Spleen (tissue), 13 donors: ENCODE measurements at places on chromosomes 13 and 19. TPM values are rescaled to one million over a fixed set of nuclear protein-coding genes. Genes with fewer than 3 reads are reported as not detected.
A peak's percentile ranks its signal among the peaks of the same experiment; 100 is the strongest.

DNA sequence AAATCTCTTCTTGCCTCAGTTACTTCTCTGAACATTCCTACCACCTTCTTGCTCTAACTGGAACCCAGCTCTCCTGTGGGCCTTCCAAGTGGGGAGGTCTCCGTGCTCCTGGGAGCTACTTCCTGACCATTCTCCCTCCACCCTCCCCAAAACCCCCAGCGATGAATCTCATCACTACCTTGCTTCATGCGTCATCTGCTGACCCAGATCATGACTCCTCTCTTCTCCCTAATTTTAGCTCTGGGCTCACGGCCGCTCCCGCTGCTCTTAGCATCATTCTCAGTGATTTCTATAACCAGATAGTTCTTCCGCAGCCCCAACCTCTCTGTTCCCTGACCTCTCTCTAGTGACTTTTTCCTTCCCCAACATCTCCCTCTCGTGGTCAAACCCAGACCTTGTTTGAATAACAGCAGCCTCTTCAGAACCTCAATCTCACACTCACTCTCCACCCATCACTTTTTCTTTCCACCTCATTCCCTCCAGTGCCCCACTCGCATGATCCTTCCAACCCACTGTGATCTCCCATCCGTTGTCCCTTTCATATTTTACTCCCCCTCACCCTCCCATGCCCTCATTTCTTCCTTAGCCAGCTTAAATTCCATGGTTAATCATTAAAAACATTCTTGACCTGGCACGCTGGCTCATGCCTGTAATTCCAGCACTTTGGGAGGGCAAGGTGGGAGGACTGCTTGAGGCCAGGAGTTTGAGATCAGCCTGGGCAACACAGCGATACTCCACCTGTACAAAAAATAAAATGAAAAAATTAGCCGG is 21.8 kb downstream of the MRPS12 start:
- H3K4me3 ChIP-seq, result no peak overlapping the region
- H3K36me3 ChIP-seq, result no peaks in the 10 kb centered on the region
- no peak overlapping the region for H3K27ac ChIP-seq
- H3K4me1 ChIP-seq, result peaks cover 9% of the 10 kb centered on the region
- H3K27me3 ChIP-seq, result peaks cover 61% of the 10 kb centered on the region

GRCh38 chr19:49058562-49058961 is 1.0 kb upstream of the CGB7 start:
- no peak overlapping the region for H3K4me3 ChIP-seq
- H3K27me3 ChIP-seq, result peaks cover 65% of the 10 kb centered on the region
- no peaks in the 10 kb centered on the region for H3K36me3 ChIP-seq
- H3K27ac ChIP-seq, result no peak overlapping the region

DNA sequence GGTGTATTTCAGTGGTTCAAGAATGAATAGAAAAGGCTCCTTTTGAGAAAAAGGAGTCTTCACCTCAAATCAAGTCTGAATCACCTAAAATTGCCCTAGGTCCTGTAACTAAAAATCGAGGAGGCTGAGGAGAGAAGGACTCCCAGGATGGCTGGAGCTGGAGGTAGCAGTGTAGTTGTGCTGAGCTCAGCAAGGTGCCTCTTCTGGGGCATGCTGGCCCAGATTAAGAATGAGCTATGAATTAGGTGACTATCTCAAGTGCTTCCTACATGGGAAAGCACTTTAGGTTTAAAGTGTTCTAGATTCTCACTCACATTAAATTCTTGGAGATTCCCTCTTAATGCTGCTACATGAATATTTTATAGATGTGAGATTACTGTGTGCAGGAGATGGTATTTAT is 28.8 kb upstream of the KL start:
- no peaks in the 10 kb centered on the region for H3K27me3 ChIP-seq
- no peaks in the 10 kb centered on the region for H3K36me3 ChIP-seq
- H3K27ac ChIP-seq, result no peak overlapping the region
- DNase-seq, result no peak
- no peak overlapping the region for H3K4me3 ChIP-seq
- H3K4me1 ChIP-seq, result peaks cover 12% of the 10 kb centered on the region

DNA sequence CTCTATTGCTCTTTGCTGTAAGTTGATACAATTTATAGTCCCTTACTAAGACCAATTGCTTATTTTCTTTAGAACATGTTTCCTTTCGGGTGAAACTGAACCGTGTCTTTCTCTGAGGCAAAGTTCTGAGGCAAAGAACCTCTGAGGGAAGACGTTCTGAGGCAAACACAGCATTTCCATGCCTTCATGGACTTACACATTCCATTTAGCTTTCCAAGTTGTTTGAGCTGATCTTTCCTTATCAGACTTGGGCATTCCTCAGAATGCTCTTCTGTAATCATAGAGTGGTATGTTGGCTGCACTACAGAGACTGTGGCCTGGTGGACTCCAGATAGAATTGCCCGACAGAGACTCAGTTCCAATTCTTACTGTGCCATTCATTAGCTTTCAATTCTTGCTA is 579.1 kb downstream of the KCTD12 start:
- no peaks in the 10 kb centered on the region for H3K4me1 ChIP-seq
- H3K27ac ChIP-seq, result no peak overlapping the region
- H3K27me3 ChIP-seq, result no peaks in the 10 kb centered on the region
- no peak for DNase-seq

- H3K27me3 ChIP-seq, result peaks cover 8% of the 10 kb centered on the region
- no peak overlapping the region for H3K4me3 ChIP-seq
- peak; percentile 47 for DNase-seq
- no peaks in the 10 kb centered on the region for H3K36me3 ChIP-seq
- no peak overlapping the region for H3K27ac ChIP-seq
These were observed 76.9 kb downstream of the TEX29 start for GRCh38 chr13:111397202-111397880.

- H3K27ac ChIP-seq, result peak overlapping the region; percentile 52
- H3K27me3 ChIP-seq, result no peaks in the 10 kb centered on the region
- no peaks in the 10 kb centered on the region for H3K36me3 ChIP-seq
- H3K4me1 ChIP-seq, result no peaks in the 10 kb centered on the region
These were observed 253.6 kb upstream of the MAB21L1 start for GRCh38 chr13:35729926-35730627.

Gene SRRM5
- 0.54 TPM for total RNA-seq

DNA sequence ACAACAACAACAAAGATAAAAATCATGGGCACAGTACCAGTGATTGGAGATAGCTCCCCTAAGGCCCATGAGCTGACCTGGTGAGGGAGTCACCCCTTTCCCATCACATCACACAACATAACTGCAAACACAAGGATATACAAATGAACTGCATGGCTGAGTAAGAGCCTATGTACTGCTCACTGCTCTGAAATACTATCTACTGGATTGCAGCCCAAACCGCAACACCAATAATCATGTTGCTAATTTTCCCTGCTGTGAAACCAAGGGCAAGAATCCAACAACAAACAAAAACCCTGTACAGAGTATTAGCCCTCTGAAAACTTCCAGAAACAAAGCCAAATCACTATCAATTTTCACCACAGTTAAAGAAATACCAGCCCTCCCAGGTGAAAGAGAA is 1893.2 kb downstream of the PCDH9 start:
- no peak overlapping the region for H3K4me3 ChIP-seq
- H3K27ac ChIP-seq, result no peak overlapping the region
- H3K36me3 ChIP-seq, result no peaks in the 10 kb centered on the region

- no peaks in the 10 kb centered on the region for H3K27me3 ChIP-seq
- H3K4me3 ChIP-seq, result no peak overlapping the region
- no peaks in the 10 kb centered on the region for H3K36me3 ChIP-seq
- H3K4me1 ChIP-seq, result no peaks in the 10 kb centered on the region
- H3K27ac ChIP-seq, result no peak overlapping the region
These were observed 609.7 kb upstream of the SLITRK1 start for GRCh38 chr13:84491952-84492351.

- no peaks in the 10 kb centered on the region for H3K36me3 ChIP-seq
- H3K27me3 ChIP-seq, result peaks cover 5% of the 10 kb centered on the region
- H3K27ac ChIP-seq, result peak within 1 kb of the TSS; percentile 97
- peak; percentile 97 for DNase-seq
- peak within 1 kb of the TSS; percentile 100 for H3K4me3 ChIP-seq
These were observed at the start of gene VAV1 for GRCh38 chr19:6772028-6772865. Gene VAV1, plus strand, starts transcription at chr19:6772708. Its CDS starts 100 bp downstream, at chr19:6772808.

- H3K4me1 ChIP-seq, result peaks cover 7% of the 10 kb centered on the region
- no peak overlapping the region for H3K27ac ChIP-seq
- H3K36me3 ChIP-seq, result no peaks in the 10 kb centered on the region
- H3K27me3 ChIP-seq, result no peaks in the 10 kb centered on the region
- no peak overlapping the region for H3K4me3 ChIP-seq
These were observed 61.2 kb downstream of the RFC3 start for GRCh38 chr13:33879118-33879517.

Gene TEKTIP1
- total RNA-seq, result 4.1 TPM

Gene ZBTB32
- 3.3 TPM for total RNA-seq

- no peaks in the 10 kb centered on the region for H3K4me1 ChIP-seq
- no peak for DNase-seq
- H3K36me3 ChIP-seq, result no peaks in the 10 kb centered on the region
These were observed 76.5 kb downstream of the ZNF726 start for GRCh38 chr19:23991170-23991569.

- peak; percentile 95 for DNase-seq
- no peaks in the 10 kb centered on the region for H3K36me3 ChIP-seq
- H3K4me1 ChIP-seq, result peaks cover 34% of the 10 kb centered on the region
- no peaks in the 10 kb centered on the region for H3K27me3 ChIP-seq
- H3K4me3 ChIP-seq, result peak overlapping the region; percentile 47
These were observed 29.3 kb upstream of the NANOS3 start for GRCh38 chr19:13847407-13848339.

Gene VSTM2B
- not detected for total RNA-seq

- no peaks in the 10 kb centered on the region for H3K36me3 ChIP-seq
- H3K27me3 ChIP-seq, result no peaks in the 10 kb centered on the region
- no peak overlapping the region for H3K4me3 ChIP-seq
- H3K27ac ChIP-seq, result peak overlapping the region; percentile 24
- DNase-seq, result no peak
These were observed 5.6 kb downstream of the ZDHHC20 start for GRCh38 chr13:21453387-21454081.

Gene PLEKHG2
- total RNA-seq, result 48.4 TPM

- DNase-seq, result no peak
- no peaks in the 10 kb centered on the region for H3K27me3 ChIP-seq
- H3K27ac ChIP-seq, result no peak overlapping the region
- H3K36me3 ChIP-seq, result peaks cover 67% of the 10 kb centered on the region
- H3K4me1 ChIP-seq, result peaks cover 48% of the 10 kb centered on the region
These were observed 93.0 kb upstream of the TEX29 start for GRCh38 chr13:111227405-111227804.

DNA sequence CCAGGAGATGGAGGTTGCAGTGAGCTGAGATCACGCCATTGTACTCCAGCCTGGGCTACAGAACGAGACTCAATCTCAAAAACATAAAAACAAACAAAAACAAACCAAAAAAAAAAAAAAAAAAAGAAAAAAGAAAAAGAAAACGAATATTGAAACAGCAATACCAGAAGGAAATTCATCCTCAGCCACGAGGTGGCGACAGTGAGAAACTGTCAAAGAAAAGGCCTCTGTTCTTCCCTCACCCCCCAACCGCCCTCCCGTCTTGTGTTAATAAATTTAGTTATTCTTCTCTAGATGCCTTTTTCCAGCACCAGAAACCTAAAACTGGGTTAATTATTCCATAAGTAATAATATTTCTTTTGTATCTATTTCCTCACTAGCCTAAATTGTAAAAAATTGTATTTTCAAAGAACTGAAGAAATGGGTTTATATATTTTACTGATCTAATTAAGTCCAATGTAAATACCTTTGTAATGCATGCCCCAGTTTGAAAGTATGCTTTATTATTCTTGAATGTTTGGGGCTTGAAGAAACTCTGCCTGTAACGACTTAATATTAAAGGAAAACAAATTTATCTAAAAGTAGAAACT is 38.6 kb downstream of the LIG4 start:
- no peak for DNase-seq
- no peaks in the 10 kb centered on the region for H3K36me3 ChIP-seq
- H3K27me3 ChIP-seq, result no peaks in the 10 kb centered on the region
- H3K27ac ChIP-seq, result no peak overlapping the region
- no peaks in the 10 kb centered on the region for H3K4me1 ChIP-seq

Gene VN1R2
- total RNA-seq, result not detected

DNA sequence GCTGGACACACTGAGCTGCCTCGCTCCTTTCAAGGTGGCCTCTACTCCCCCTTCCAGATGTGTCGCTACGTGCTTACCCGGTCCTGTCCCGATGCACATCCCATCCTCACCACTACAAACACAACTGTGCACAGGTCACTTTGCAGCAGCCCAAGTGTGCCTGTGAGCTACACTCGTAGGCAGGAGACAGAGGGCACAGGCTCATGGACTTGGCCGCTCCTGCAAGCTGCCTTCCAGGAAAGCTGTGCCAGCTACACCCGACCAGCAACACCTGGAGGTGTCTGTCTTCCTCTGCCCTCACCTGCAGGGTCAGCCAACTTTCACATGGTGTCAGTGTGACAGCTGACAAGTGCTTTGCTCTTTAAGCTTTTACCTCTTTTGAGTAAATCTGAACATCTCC is 15.4 kb downstream of the CARS2 start:
- no peak overlapping the region for H3K27ac ChIP-seq
- no peaks in the 10 kb centered on the region for H3K4me1 ChIP-seq
- H3K27me3 ChIP-seq, result no peaks in the 10 kb centered on the region
- peaks cover 89% of the 10 kb centered on the region for H3K36me3 ChIP-seq

DNA sequence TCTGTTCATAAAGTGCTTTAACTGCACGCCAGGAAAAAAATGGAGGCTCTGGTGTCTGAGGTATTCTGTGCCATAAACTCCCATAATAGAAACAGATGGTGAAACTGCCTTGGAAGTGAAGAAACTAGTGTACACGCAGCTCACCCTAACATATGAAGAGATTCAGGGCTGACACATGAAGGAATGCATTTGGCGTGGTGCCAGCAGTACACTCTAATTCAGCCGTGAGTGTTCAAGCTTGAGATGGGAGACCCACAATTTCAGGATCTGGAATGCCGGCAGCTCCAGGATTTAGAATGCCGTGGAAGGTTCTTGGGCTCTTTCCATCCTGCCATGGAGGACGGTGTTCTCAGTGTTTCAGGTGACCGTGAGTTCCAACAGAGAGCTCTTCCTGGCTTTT is 478.4 kb downstream of the TSHZ3 start:
- no peak for DNase-seq
- H3K36me3 ChIP-seq, result no peaks in the 10 kb centered on the region
- H3K4me1 ChIP-seq, result no peaks in the 10 kb centered on the region
- H3K27ac ChIP-seq, result no peak overlapping the region
- H3K4me3 ChIP-seq, result no peak overlapping the region

GRCh38 chr19:28422791-28423650 is 789.9 kb downstream of the UQCRFS1 start:
- no peaks in the 10 kb centered on the region for H3K4me1 ChIP-seq
- no peak overlapping the region for H3K27ac ChIP-seq
- H3K27me3 ChIP-seq, result no peaks in the 10 kb centered on the region
- no peak for DNase-seq

- no peaks in the 10 kb centered on the region for H3K27me3 ChIP-seq
- H3K4me1 ChIP-seq, result no peaks in the 10 kb centered on the region
- H3K27ac ChIP-seq, result no peak overlapping the region
These were observed 117.8 kb downstream of the NALCN start for GRCh38 chr13:101298517-101298916.

DNA sequence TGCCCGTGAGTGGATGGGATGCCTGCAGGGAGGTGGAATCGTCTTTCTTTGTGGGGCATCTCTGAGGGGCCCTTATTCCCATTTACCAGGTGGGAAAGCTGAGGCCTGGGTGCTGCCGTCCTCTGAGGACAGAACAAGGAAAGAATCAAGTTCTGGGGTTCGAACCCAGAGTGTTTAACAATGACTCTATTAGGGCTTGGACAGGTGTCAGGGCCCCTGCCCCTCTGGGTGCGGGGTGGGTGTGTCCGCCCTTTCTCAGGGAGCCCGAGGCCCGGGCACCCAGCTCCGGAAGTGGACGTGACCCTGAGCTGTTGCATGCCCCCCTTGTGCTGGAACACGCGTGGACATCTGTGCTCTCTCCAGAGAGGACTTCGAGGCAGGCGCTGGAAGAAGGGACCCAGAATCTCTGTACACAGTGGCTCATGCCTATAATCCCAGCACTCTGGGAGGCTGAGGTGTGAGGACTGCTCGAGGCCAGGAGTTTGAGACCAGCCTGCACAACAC is 10.8 kb downstream of the NDUFA11 start:
- H3K36me3 ChIP-seq, result peaks cover 34% of the 10 kb centered on the region
- no peak overlapping the region for H3K27ac ChIP-seq
- peaks cover 46% of the 10 kb centered on the region for H3K4me1 ChIP-seq
- no peak for DNase-seq
- H3K4me3 ChIP-seq, result no peak overlapping the region
